ENCODE measurements at places on chromosomes 1 and 21.

GRCh38 chr1:15457585-15457984, 1.1 kb downstream of the CELA2A start:
- DNase-seq = no peak

DNA sequence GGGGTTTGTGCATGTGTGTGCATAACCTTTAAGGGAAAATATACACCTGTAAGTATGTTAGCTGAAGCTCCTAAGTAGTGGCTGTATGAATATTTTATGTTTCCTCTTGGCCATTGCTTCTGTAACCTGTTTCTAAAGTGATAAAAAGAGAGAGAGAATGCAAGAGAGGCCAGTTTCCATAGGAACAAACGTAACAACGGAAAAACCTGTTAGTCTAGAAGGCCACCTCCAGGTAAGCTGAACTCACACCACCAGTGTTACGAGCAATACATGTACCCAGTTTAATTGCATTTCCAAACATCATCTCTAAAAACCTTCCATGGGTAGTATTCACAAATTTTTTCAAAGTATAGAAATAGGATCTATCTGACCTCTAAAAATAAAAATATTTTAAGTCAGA, 63.1 kb downstream of the PLPPR4 start:
- no peak for DNase-seq

- DNase-seq = no peak
Measured at GRCh38 chr1:155938220-155938627, 3.2 kb upstream of the RXFP4 start.

- no peak for DNase-seq
Measured at GRCh38 chr1:94036730-94037129, 84.2 kb downstream of the ABCA4 start.

GRCh38 chr1:182599339-182599738, 4.8 kb downstream of the RGS16 start:
- no peak for DNase-seq

- no peak for DNase-seq
Measured at GRCh38 chr1:8409606-8410005, 91.7 kb downstream of the SLC45A1 start.

DNA sequence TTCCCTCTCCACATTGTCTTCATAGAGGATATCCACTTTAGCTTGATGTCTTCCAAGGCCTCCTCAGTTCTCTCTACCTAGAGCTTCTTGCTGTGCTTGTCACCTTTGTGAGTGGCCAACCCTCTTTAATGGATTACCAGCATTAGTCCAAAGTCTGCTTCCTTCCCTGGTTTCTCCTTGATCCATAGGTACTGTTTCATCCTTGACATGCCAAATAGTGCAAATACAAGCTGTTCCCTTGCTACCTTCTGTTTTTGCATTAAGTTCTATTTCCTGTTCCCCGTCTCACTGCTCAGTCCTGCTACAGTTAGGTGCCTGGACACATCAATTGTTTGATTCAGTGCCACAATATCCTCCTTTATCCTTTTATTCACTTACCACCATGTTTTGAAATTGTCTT, 19.2 kb downstream of the MAST2 start:
- DNase-seq = no peak

GRCh38 chr1:217089361-217090014, 366.3 kb upstream of the ESRRG start:
- DNase-seq = no peak

GRCh38 chr1:76830373-76830772, 36.9 kb upstream of the ST6GALNAC5 start:
- DNase-seq = no peak

GRCh38 chr1:12516741-12517140, 101.3 kb downstream of the DHRS3 start:
- no peak for DNase-seq

- no peak for DNase-seq
Measured at GRCh38 chr1:207073906-207074820, 14.5 kb upstream of the C4BPB start.

GRCh38 chr1:39160703-39161102, 43.8 kb upstream of the MACF1 start:
- no peak for DNase-seq

- DNase-seq = no peak
Measured at GRCh38 chr1:220884109-220884980, 5.1 kb downstream of the HLX start.

- DNase-seq = no peak
Measured at GRCh38 chr1:173527151-173527826, 50.2 kb downstream of the PRDX6 start.

- no peak for DNase-seq
Measured at GRCh38 chr1:160827418-160827817, 31.4 kb downstream of the LY9 start.

GRCh38 chr1:219697682-219698081, 84.8 kb upstream of the ZC3H11B start:
- DNase-seq = no peak

DNA sequence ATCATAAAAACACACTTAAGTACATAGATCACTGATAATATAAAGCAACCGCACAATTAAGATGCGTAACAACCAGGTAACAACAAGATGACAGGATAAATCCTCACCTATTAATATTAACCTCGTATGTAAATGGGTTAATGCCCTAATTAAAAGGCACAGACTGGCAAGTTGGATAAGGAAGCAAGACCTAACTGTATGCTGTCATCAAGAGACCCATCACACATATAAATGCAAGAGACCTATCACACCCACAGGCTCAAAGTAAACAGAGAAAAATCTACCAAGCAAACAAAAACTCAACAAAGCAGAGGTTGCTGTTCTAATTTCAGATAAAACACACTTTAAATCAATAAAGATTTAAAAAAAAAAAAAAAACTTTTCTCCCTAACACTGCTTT, 151.8 kb downstream of the FAF1 start:
- DNase-seq = no peak

DNA sequence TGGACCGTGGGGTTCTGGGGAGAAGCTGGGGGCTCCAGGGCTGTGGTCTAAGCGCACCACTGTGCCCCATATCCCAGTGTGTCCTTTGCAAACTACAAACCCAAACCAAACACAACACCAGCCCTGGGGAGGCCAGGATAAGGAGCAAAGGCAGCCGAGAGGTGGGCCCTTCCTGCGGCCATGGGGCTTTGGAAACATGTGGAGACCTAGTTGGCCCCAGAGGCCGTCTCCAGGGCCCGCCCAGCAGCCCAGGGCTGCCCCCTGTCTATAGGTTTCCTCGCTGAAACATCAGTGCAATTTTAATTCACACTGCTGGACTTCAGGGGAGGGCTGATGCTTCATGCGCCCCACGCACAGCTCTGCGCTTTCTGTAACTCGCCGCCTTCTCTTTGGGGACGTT, 61.3 kb downstream of the PRDM16 start:
- no peak for DNase-seq

DNA sequence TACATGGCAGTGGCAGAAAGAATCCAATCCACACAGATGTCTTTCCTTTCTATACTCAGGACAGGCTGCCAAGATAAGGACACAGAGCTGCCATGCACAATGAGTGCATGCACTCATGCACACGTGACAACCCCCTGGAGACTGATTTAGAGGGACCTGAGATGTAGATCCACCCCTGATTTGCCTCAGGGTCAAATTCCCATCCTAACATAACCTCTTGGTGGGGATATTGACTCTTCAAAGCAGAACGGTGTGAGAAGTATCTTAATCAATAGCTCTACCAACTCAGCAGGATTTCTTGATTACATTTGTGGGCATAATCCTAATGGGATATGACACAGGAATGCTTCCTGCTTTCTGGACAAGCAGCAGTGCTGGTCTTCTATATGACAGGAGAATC, 125.2 kb upstream of the DSCAM start:
- no peak for DNase-seq

DNA sequence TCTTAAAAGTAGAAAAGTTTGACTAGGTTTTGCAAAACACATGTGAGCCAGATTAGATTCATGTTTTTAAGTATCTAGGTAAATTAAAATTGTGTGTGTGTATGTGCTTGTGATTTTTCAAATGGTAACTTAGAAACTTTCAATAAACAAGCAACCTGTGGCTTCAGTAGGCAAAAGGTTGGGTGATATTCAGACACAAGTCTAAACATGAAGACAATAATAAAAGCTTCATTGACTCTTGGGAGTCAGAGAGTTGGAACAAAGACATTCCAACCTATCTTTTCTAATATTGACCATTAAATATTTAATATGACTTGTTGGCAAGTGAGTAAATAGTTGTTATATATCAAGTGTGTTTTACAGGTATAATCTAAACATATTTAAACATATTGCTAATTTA, 1049.6 kb upstream of the ADGRL4 start:
- no peak for DNase-seq

DNA sequence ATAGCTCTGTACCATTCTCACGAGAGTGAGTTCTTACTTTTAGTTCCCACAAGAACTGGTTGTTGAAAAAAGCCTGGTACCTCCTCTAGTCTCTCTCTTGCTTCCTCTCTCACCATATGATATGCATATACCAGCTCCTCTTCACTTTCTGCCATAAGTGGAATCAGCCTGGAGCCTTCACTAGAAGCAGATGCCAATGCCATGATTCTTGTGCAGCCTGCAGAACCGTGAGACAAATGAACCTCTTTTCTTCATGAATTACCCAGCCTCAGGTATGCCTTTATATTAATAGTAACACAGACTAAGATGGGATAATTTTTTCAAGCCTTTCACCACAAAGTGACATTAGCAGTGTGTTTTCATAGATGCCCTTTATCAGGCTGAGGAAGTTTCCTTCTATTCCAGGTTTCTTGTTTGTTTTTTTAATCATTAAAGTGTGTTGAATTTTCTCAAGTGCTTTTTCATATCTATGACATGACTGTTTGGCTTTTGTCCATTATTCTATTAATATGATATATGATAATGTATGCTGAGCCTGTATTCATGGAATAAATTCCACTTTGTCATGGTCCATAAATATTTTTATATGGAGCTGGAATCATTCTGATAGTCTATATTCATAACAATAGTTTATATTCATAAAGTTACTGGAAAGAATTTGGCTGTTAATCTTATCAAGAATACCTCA, 40.7 kb upstream of the C1orf185 start:
- no peak for DNase-seq

GRCh38 chr1:2645776-2646175, 13.0 kb upstream of the MMEL1 start:
- no peak for DNase-seq

DNA sequence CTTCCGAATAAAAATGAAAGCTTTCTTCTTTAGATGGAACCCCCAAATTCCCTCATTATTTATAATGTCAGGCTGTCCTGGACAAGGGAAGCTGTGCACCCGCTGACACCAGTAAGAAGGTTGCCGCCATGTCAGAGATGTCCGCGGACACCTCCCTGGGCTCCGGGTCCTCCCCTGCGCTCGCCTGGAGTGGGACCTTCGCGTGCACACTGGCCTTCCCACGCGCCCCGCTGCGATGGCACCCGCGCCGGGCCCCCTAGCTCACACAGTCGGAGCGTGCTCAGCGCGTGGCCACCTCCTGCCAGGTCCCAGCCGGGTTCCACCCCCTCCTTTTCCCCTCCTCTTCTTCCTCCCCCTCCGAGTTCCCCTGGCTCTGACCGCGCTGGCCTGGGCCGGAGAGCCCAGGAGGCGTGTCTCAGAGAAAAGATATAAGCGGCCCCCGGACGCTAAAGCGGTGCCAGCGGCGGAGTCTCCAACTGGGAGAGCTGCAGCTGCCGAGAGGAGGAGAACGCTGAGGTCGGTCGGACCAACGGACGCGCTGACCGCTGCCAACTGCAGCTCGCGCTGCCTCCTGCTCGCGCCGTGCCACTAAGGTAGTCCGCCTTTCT, at the start of gene G0S2:
Gene G0S2, plus strand, starts transcription at position 456 of the 608 bp plus-strand sequence. CDS start 273 bp downstream, outside the sequence.
- peak; percentile 43 for DNase-seq

- no peak for DNase-seq
Measured at GRCh38 chr1:97524211-97524610, 396.6 kb downstream of the DPYD start.

GRCh38 chr1:31244326-31244725, 4.6 kb upstream of the NKAIN1 start:
- DNase-seq = no peak

- DNase-seq = no peak
Measured at GRCh38 chr1:220119043-220119512, 25.1 kb downstream of the IARS2 start.

DNA sequence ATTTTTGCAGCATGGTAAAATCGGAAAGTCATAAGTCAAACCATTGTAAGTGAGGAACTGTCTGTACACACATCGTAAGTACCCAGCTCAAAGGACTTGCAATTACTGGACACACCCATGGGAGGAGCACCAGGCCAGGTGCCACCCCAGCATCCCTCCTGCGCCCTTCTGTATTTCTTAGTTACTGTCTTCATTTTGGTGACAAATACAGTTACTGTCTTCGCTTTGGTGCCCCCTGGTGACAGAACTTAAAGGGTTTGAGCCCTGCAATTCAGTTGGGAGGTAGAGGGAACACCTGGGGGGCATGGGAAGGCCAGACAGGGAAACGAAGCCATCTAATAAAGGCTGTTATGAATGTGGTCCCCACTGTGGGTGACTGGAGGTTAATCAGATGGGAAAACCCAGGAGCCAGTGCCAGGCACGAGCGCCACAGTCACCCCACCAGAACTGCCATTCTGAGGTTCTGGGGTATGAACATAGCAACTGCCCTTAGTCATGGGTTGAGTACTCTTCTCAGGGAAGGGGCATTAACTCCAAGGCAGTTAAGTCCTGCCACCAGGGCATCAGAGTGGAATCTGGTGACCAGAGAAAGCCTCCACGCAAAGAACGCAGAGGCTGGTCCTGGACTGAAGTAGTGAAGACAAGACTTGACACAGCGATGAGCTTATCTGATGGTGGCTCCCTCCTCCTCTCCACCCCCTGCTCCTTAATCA, 612.9 kb downstream of the PTPRU start:
- peak; percentile 6 for DNase-seq

GRCh38 chr1:175317309-175317708, 124.7 kb upstream of the KIAA0040 start:
- DNase-seq = no peak
